Gastroesophageal sphincter (tissue), 4 donors: ENCODE measurements at places on chromosomes 16 and 17.
A peak's percentile ranks its signal among the peaks of the same experiment; 100 is the strongest.

DNA sequence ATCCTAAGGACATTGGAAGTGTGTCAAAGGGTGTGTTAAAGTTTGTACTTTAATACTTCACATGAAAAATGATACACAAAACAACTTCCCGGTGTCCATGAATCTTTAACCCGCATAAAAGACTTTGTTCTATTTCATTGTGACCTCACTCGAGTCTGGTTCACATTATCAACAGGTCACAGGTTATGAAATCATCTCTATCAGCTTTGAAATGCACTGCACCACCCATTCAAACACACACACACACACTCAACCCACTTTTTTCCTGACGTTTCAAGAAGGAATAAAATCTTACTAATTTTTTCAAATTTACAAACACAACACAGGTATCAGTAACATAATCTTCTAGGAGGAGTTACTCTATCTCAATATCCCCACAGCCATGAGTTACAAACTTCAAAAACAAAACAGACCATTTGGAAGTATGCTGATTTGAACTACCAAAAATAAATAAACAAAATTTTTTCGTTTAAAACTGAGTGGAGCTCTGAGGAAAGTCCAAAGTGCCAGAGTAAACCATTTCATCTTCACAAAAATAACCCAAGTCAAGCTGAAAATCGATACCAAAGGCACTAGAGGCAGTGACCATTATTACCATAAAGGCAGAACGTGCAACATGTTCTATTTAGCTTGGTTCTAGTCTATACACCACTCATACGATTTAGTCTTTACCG, 2.7 kb downstream of the ACOX1 start:
- no peak overlapping the region for H3K4me3 ChIP-seq
- H3K4me1 ChIP-seq = peaks cover 14% of the 10 kb centered on the region
- peaks cover 28% of the 10 kb centered on the region for H3K36me3 ChIP-seq
- ATAC-seq = no peak

DNA sequence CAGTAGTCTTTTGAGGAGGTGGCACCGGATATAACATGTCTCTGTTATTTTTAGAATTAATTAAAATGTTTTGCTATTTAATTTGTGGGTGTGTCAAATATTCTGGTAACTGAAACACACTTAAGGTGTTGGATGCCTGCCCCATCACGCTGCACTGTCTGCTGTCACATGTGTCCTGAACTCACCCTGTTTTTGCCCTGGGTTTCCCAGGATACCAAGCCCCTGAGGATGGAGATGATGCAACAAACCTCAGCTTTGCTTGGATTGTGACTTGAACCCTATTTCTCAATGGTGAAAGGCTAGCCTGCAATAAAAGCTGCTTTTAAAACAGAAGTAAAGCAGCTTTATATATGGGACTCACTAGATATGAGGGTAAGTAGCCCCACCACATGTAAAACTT, 11.5 kb upstream of the DUSP14 start:
- no peaks in the 10 kb centered on the region for H3K36me3 ChIP-seq
- peak; percentile 80 for ATAC-seq
- H3K27me3 ChIP-seq = no peaks in the 10 kb centered on the region
- no peak overlapping the region for H3K27ac ChIP-seq
- H3K4me3 ChIP-seq = no peak overlapping the region

DNA sequence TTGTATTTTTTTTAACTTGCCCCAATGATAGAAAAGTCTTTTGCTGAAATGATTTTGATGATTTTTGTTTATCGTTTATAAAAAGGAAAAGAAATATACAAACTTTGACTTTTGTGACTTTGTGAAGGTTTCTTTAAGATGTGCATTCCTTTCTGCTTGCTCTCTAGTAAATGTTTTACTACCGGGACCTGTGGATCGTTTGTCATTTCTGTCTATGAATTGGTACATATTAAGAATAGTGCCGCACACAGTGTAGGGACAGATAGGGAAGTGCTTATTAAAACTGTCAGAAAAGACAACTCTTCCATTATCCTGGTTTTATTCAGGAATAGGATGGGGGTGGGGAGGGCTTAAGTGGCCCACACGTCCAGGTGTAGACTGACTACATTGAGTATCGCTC, 8.1 kb upstream of the PSMC5 start:
- no peaks in the 10 kb centered on the region for H3K4me1 ChIP-seq
- ATAC-seq = no peak
- H3K4me3 ChIP-seq = no peak overlapping the region
- H3K36me3 ChIP-seq = peaks cover 100% of the 10 kb centered on the region
- H3K27me3 ChIP-seq = no peaks in the 10 kb centered on the region

GRCh38 chr16:1506494-1507213, 13.5 kb downstream of the TELO2 start:
- peaks cover 89% of the 10 kb centered on the region for H3K36me3 ChIP-seq
- H3K4me1 ChIP-seq = peaks cover 16% of the 10 kb centered on the region
- no peak for ATAC-seq
- H3K4me3 ChIP-seq = no peak overlapping the region

- no peak overlapping the region for H3K4me3 ChIP-seq
- no peak for ATAC-seq
- no peaks in the 10 kb centered on the region for H3K36me3 ChIP-seq
- peaks cover 54% of the 10 kb centered on the region for H3K27me3 ChIP-seq
- H3K4me1 ChIP-seq = peaks cover 31% of the 10 kb centered on the region
Observed at GRCh38 chr16:30009990-30010843, 610 bp downstream of the DOC2A start.
